Activated naive CD4-positive, alpha-beta T cell treated with Interleukin-2 at 50 U/mL for 16 hours (primary cell): ENCODE measurements at places on chromosomes 1 and 21.

GRCh38 chr1:165395478-165395877 is 39.0 kb upstream of the LMX1A start:
- DNase-seq: no peak

DNA sequence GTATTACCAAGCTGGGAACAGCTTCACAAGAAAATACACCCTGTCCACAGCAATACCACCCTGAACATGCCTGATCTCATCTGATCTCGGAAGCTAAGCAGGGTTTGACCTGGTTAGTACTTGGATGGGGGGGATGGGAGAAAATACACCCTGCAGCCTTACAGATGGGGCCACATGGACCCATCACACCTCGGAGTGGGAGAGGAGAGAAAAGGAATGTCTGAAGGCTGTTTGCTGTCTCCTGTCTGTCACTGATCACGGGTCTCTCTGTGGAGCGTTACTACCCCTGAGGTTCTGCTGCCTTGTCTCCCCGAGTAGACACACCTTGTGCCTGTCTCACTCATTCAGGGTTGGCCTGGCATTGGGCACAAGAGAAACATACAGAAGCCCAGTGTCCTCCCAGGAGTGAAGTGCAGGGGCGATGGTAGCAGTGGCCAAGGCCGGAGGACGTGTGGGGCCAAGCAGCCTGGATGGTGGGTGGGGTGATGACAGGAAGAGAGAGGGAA is 48.0 kb downstream of the TEX35 start:
- no peak for DNase-seq

- no peak for DNase-seq
Measured at GRCh38 chr1:100832694-100833428, 61.8 kb downstream of the EXTL2 start.

DNA sequence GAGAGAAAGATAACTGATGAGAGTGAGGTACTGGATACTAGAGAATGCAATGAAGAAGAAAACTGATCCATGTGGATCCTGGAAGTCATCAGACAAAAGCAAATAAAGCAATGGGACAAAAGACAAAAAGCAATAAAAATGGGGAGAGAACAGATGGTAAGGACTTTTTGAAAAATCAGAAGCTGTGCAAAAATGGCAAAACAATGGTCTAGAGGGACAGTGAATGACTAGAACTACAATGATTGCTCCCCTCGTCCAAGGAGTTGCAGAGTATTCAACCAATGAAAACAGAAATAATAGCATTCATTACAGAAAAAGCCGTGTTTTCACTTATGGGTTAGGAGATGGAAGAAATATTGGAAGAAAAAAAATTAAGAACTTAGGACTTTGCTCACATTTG is 18.5 kb downstream of the LUZP1 start:
- no peak for DNase-seq

- no peak for DNase-seq
Measured at GRCh38 chr1:172498857-172499256, 34.1 kb upstream of the SUCO start.

- DNase-seq: no peak
Measured at GRCh38 chr1:230747127-230747730, at the start of gene CAPN9. Gene CAPN9, plus strand, starts transcription at chr1:230747388. Its CDS starts 109 bp downstream, at chr1:230747497.

DNA sequence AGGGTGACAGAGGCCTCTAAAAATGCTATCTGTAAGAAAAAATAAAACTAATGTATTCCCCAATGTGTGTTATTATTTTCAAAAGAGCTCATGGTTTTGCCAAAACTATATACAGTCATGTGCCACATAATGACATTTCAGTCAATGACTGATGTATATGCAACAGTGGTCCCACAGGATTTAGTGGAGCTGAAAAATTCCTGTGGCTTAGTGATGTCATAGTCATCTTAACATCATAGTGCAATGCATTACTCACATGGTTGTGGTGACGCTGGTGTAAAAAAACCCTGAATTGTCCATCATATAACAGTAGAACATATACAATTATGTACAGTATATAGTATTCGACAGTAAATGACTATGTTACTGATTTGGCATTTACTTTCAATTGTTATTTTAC is 172.4 kb downstream of the CACNA1E start:
- DNase-seq: no peak

GRCh38 chr1:41492341-41492848 is 7.9 kb upstream of the EDN2 start:
- DNase-seq: peak; percentile 45

- peak; percentile 49 for DNase-seq
Measured at GRCh38 chr1:178724728-178725465, at the start of gene RALGPS2. Gene RALGPS2, plus strand, starts transcription at chr1:178725244. Its CDS starts 51,521 bp downstream, at chr1:178776765.

DNA sequence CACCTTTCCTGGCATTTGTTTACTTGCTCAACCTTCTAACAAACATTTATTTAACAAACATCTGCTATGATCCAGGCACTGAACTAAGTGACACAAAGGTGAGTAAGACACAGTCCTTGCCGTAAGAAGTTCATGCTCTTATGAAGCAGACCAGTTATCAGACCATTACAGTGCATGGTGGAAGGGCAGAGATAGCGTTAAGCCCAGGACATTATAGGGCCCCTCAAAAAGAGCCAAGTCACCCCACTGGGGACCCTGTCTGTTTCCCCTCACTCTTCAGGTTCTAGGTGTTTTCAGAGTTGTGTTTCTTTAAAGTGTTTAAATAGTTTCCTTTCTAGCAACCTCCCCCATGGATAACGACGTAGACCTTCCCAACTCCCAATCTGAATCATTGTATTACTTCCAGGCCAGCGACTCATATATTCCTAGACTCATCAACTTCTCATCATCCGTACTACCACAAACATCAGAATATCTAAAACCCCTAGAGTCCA is 39.3 kb downstream of the TCP10L start:
- no peak for DNase-seq

GRCh38 chr1:35932158-35932636 is 1.3 kb downstream of the AGO3 start:
- DNase-seq: no peak

DNA sequence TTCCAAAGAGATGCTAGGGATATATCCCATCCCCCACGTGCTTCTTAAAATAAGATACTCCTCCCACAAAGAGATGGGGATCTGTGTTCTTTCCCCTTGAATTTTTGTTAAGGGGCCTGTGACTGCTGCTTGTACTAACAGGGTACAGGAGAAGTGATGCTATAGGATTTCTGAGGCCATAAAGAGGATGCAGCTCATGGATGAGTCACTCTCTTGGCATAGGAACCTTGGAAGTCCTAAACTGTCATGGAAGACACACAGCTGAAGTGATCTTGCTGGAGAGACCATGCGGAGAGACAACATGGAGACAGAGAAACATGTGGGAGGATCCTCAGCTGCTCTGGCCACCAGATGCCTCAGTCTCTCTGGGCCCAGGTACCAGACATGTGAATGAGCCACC is 157.2 kb downstream of the S1PR1 start:
- no peak for DNase-seq

- no peak for DNase-seq
Measured at GRCh38 chr1:48405400-48405799, 66.6 kb downstream of the SPATA6 start.

DNA sequence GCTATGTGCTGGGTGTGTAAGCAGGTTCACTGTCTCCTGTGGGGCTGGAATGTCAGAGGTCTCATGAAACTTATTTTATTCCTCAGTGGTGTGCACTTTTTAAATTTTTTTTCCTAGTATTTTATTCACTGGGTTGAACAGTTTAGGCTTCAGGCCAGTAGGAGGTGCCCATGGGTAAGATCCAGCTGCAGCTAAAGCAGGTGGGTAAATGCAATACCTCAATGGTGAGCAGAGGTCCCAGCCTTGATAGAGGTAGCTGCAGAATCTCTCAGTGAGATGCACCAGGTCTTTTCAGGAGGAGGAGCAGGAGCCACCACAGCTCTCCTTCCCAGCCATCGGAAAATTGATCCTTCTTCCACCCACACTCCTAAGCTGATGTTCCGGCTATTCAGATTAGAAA is 12.6 kb upstream of the OR6N2 start:
- DNase-seq: peak; percentile 40

DNA sequence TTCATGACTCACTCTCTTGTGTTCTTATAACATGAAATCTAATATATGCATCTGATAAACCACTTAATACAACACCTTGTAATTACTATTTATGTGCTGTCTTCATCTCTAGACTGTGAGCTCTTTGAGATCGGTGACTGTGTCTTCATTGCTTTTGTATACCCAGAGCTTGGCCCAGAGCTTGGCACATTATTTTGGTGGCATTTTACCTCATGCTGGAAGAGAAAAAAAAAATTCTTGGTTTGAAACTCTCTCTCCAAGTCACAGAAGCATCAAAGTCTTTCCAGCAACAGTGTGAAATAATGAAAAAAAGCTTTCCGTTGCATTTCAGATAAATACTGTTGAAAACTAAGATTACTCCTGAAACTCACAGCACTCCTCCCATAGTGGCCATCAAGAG is 451.6 kb downstream of the NUF2 start:
- no peak for DNase-seq

DNA sequence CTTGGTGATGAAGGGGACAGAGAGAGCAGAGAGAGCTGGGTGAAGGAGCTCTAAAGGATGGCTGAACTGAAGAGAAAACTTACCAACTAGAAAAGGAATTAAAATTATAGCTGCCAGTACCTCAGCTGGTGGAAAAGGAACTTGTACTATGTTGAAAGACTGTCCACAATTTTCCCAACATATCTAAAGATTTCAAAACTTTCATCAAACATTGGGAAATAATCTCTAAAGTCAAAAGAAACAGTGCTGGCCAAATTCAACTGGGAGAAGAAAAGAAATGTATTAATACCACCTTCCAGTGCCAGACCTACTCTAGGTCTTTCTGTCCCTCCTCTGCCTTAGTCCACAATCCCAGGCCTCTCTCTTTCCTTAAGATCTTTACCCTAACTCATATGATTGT is 6.1 kb downstream of the SMG5 start:
- DNase-seq: no peak

- DNase-seq: no peak
Measured at GRCh38 chr21:32768530-32768929, 3.0 kb downstream of the PAXBP1 start.

- no peak for DNase-seq
Measured at GRCh38 chr1:178266619-178267066, 172.7 kb downstream of the RASAL2 start.

DNA sequence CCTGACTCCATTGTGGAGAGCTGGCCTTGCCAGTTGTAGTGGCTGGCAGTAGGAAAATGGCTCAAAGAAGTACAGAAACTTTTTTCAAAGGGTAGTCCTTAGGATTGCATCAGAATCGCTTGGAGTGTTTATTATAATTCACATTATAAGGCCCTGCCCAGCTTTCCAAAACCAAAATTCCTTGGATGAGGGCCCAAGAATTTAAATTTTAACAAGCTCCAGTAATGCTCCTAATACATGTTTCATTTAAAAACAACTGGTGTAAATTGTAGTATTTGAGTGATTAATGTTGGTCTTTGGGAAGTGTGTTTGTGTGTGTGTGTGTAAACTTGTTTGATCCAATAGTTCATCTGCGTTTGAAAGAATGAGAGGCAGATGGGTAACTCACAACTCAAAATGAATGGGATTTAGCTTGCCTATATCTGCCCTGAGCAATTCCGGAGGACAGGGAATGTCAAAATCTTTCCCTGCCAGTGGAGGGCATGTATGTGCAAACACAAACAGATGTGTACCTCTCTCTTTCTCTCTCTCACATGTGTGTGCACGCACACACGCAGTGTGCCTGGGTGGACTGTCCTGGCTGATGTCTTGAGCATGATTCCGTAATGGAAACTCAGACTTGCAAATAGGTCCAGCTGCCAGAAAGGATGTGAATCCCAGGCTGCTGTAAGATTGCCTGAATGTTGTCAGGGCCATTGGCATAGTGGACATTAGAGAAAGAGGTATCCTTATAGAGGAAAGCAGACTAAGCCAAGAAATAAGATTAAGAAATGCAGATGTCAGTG is 293.1 kb downstream of the LMX1A start:
- DNase-seq: no peak

- DNase-seq: no peak
Measured at GRCh38 chr1:21704145-21704544, 35.0 kb upstream of the RAP1GAP start.

DNA sequence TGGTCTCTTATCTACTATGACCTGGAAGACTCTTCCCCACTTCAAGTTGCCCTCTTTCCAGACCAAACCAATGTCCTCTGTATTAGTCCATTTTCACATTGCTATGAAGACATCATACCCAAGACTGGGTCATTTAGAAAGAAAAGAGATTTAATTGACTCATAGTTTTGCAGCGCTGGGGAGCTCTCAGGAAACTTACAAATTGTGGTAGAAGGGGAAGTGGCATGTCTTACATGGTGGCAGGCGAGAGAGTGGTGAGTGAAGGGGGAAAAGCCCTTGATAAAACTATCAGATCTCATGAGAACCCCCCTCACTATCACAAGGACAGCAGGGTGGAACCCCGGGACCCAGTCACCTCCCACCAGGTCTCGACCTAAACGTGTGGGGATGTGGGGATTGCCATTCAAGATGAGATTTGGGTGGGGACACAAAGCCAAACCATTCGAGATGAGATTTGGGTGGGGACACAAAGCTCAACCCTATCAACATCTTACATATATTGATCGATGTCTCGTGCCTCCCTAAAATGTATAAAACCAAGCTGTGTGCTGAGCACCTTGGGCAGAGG is 14.2 kb upstream of the AGPAT3 start:
- no peak for DNase-seq

DNA sequence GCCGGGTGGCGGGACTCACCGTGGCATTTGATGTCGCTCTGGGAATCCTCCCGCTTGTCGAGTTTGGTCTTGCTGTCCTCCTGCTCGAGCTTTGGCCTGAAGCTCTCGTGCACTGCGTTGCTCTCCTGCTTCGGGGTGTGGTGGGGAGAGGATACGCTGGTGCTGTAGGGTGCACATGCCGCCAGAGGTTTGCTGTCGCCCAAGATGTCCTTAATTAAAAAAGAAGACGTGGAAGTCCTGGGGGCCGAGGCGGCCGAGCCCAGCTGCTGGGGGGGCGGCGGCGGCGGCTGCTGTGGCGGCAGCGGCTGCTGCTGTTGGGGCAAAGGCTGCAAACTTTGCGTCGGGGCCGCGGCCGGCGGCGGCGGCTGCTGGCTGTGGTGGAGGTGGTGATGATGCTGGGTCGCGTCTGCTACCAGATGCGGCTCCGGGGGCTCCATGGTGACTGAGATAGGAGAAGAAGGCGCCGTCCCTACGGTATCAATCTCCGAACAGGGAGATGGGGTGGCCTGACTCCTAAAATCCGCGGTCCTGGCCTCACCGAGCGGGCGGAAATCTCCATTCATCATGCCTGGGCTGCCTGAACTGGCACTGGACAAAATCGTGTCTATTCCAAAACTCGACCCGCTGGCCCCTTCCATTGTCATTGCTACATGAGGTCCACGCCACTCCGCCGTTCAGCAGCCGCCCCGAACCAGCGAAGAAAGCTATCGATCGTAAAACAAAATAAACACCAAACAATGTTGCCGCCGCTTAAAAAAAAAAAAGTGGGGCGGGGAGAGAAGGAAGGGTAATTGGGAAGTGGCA is at the start of gene BARHL2:
Gene BARHL2 (minus strand): TSS at position 751 of the 804 bp plus-strand sequence. CDS start 107 bp downstream, at position 644.
- no peak for DNase-seq

GRCh38 chr1:115299266-115299665 is 38.8 kb downstream of the NGF start:
- DNase-seq: no peak

GRCh38 chr1:85202092-85202863 is 1.5 kb upstream of the SYDE2 start:
- DNase-seq: no peak
